ENCODE measurements at places on chromosomes 7 and 10.

GRCh38 chr10:122152544-122152943 is 118.6 kb upstream of the BTBD16 start:
- DNase-seq, result peak; percentile 91

DNA sequence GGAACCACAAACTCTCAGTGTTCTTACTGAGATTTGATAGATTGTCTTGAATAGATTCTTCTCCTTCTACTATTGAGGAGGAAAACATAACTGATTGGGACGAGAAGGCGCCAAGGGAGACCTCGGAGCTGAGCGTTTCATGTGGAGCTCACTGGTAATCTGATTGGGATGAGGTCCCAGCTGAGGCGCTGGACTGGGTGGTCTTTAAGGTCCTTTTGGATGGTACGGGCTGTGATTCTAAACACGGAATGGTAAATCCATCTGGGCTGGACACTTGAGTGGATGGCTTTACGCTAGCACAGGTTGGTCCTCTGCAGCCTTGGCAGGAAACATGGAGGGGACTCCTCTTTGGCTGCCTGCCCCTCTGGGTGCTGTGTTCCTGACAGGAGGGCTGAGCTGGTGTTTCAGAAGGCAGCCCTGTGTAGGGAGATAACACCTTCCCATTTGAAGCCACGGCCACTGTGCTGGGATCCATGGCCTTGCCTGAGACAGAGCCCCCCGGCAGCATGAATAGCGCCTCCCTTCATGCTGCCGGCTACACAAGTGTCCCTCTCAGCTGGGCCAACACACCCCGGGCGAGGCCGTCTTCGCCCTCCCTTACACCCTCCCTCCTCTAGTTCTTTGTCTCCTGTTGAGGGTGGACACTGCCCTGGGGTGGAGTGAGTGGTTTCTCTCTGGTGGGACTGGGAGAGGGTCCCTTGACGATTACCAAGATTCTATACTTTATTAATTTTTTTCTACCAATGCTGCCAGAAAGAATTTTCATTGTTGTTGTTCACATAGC is 203.2 kb upstream of the SHH start:
- DNase-seq, result no peak

DNA sequence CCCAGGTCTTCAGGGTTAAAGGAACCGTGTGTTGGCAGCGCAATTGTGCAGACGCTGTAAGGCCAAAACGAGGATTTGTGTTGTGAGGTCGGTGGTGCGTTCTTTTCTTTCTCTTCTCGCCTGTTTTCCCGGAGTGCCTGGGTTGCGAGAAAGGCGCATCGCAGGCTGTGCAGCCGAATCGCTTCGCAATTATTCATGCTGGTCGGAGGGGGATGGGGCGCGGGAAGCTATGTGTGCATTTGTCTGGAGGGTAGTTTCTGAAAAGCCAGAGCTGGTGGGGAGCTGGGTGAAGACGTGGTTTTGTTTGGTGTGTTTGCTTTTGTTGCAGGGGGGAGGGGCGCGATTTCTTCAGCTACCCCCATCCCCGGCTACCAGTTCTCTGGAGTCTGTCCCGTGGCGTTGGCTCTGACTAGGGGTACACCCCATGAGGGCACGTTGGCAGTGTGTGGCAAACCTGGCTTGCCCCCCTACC is 2.1 kb downstream of the MXI1 start:
- DNase-seq, result peak; percentile 67

DNA sequence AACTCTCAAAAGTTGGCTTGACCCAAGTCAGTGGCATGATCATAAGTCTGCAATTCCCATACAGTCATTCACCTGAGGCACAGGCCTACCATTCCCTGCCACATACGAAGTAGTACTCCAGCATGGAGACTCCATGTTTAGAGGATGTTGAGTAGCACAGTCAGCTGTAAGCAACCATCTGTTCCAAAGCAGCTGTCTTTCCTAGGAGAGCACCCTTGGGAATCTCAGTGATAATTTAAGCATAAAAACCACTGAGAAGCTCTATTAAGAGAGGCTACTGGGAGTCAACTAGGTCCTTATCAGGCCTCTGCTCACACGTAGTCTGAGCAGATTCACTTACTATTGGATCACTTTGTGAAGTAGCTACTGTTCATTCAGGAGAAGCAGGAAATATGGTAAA is 61.6 kb upstream of the UNC5B start:
- DNase-seq, result no peak

- DNase-seq, result no peak
Observed at GRCh38 chr7:148492157-148492860, 98.3 kb upstream of the C7orf33 start.

- DNase-seq, result no peak
Observed at GRCh38 chr10:93945819-93946218, 47.9 kb upstream of the PLCE1 start.

DNA sequence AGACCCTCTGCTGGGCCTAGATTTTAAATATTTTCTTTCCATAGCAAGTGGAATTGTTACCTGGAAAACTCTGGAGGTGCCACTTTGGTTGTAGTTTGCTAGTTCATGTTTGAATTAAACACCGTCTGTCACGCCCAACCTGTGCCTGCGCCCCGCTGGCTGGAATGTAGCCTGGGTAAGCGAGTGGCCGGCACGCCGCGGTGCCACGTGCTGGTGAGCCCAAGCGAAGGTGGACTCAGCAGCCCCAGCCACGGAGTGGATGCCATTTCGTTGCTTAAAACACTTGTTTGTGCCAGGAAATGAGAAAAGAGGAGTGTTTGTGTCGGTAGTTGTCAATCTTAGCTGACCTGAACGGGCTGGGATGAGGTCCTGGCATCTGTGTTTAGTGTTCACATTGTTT is 2.7 kb downstream of the GET4 start:
- DNase-seq, result no peak

- DNase-seq, result no peak
Observed at GRCh38 chr7:98805956-98806838, 63.6 kb downstream of the TMEM130 start.

- DNase-seq, result no peak
Observed at GRCh38 chr7:147332988-147333387, 1216.4 kb downstream of the CNTNAP2 start.

DNA sequence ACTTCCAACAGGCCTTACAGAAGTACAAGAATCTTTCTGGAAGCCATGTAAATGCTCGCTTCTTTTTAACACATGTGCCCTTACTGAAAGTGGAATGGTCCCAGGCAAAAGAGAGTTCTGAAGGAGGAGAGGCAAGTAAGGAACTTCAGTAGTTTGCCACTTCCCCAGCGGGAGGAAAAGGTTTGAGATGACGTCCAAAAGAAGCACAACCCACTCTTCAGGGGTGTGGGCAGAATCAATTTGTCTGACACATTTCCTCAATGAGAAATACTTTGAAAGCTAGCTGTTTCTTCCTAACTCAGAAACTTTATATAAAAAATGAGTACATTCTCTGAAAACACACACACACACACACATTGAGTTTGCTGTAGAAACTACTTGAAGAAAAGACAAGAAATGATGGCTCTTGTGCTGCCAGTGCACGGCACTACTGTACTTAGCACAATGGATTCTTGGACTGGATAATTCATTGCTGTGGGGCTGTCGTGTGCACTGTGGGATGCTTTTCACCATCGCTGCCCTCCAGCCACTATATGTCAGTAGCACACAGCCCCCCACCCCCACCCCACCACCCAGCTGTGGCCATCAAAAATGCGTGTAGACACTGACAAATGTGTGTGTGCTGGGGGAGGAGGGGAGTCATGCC is 183.0 kb downstream of the SRPK2 start:
- no peak for DNase-seq

DNA sequence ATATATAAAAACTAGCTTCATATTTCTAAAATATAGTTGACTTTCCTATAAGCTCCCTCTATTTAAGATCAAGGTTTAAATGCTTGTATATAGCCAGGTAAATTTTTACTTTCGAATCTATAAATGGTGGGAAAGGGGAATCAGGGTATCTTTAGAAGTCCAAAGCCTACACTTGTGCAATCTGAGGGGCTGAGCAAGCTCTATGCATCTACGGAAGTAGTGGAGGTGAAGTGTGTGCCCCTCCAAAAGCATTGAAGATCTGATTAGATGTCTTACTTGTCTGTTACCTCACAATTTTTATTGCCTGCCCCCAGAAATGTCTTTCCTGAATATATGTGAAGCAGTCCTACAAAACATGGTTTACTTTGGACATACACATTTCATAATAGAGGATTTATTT is 1.6 kb downstream of the AKAP9 start:
- no peak for DNase-seq

GRCh38 chr10:103278862-103279298 is 1.9 kb downstream of the INA start:
- peak; percentile 60 for DNase-seq

DNA sequence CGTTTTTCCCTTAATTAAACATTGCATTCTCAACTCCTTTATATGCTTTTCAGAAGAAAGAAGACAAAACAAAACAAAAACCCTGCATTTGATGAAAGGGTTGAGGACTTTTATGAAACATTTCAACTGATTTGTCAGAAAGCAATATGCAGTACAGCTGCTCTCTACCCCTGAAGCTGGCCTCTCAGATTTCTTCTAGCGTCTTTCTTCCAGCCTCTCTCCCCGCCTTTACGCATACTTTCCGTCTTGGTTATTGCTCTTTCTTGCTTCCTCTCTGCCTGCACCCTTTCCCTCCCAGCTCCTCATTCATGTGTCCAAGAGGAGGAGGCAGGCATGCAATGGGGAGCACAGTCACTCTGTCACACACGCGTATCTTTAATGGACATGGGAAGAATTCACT is 91.0 kb upstream of the COL1A2 start:
- no peak for DNase-seq

- DNase-seq, result no peak
Observed at GRCh38 chr10:10223131-10223530, 794.5 kb upstream of the CELF2 start.

DNA sequence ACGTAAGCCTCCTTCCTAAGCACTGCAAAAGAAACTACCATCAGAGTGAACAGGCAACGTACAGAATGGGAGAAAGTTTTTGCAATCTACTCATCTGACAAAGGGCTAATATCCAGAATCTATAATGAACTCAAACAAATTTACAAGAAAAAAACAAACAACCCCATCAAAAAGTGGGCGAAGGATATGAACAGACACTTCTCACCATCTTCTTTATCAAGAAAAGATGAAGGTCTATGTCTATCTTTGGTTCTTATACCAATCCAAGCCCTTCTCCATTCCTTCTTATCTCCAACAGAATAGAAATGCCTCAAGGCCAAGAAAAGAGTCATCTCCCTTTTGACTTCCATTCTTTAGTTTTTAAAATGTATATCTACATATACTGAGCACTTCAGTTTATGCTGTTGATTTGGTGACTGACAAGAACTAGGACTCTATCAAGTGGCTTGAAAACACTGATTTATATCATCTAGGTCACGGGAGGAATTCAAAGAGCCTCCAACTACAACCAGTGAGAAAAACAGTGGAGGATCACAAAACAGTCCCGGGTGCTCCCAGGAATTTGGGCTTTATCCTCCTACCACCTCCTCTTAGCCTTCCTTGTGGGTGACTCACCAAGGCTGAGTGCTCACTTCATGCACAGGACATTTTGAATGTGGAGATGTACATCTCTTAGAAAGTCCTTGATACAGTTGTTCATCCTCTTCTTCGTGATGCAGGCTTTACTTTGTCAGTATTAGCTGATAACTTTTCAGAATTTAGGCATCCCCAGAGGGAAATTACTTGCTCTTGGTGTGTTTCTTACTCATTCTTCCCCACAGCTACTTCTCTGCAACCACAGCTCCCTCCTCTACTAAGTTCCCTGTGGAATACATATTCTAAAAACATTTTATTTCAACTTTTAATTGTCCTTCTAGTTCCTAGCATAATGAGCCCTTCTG is 15.4 kb downstream of the TAS2R41 start:
- DNase-seq, result no peak

GRCh38 chr10:48464871-48465736 is 139.8 kb downstream of the ARHGAP22 start:
- peak; percentile 49 for DNase-seq

GRCh38 chr7:79293655-79294142 is 159.8 kb downstream of the MAGI2 start:
- no peak for DNase-seq

DNA sequence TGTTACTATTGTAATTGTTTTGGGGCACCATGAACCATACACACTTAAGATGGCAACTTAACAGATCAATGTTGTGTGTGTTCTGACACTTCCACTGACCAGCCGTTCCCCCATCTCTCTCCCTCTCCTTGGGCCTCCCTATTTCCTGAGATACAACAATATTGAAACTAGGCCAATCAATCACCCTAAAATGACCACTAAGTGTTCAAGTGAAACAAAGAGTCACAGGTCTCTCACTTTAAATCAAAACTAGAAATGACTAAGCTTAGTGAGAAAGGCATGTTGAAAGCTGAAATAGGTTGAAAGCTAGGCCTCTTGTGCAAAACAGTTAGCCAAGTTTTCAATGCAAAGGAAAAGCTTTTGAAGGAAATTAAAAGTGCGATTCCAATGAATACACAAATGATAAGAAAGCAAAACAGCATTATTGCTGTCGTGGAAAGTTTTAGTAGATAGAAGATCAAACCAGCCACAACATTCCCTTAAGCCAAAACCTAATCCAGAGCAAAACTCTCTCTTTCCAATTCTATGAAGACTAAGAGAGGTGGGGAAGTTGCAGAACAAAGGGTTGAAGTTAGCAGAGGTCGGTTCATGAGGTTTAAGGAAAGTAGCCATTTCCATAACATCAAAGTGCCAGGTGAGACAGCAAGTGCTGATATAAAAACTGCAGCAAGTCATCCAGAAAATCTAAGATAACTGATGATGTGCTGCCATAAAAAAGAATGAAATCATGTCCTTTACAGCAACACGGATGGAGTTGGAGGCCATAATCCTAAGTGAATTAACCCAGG is 90.6 kb downstream of the MTPN start:
- DNase-seq, result no peak

GRCh38 chr7:134458341-134458805 is 527 bp downstream of the AKR1B1 start:
- DNase-seq, result peak; percentile 61

GRCh38 chr7:131504157-131504899 is 52.1 kb downstream of the PODXL start:
- no peak for DNase-seq

DNA sequence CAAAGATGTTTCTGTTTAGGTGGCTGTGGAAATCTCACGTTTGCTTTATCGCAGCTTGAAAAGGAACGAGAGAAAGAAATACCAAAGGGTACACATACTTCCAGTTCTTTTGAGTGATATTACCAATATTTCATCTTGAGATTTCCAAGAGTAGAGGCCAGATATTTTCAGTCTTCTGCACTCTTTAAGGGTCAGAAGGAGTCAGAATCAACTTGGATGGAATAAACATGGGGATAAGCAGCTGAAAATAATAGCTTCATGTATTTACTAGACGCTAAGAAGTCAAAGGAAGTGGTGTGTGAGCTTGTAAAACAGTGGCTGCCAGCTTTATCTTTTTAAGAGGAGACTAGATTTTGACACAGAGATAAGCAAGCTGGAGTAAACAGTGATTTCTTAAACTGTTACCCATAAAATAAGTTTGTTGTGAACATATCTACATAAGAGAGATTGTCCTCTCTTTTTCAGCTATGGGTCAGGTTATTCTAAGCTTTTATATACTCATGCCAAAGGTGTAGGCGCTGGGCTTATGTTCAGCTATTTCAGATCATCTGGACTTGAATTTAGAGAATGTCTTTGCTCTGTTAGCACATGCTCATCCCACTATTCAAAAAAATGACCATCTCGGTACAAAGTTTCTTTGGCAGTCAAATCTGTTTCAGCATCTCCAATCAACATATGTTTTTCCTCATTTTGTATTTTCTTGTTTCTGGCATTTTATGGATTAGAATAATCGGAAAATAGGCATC is 170.8 kb upstream of the TCF7L2 start:
- no peak for DNase-seq

Measured in left cardiac atrium (tissue), 4 donors.